Large intestine (tissue), 12 donors: ENCODE measurements at places on chromosomes 4 and X. TPM values are rescaled to one million over a fixed set of nuclear protein-coding genes. Genes with fewer than 3 reads are reported as not detected.

GRCh38 chrX:34656467-34656841 lies 631 bp downstream of the TMEM47 start:
- H3K27ac ChIP-seq: no peak overlapping the region
- H3K4me3 ChIP-seq: peak overlapping the region; percentile 35
- no peak for DNase-seq
- peaks cover 28% of the 10 kb centered on the region for H3K27me3 ChIP-seq

DNA sequence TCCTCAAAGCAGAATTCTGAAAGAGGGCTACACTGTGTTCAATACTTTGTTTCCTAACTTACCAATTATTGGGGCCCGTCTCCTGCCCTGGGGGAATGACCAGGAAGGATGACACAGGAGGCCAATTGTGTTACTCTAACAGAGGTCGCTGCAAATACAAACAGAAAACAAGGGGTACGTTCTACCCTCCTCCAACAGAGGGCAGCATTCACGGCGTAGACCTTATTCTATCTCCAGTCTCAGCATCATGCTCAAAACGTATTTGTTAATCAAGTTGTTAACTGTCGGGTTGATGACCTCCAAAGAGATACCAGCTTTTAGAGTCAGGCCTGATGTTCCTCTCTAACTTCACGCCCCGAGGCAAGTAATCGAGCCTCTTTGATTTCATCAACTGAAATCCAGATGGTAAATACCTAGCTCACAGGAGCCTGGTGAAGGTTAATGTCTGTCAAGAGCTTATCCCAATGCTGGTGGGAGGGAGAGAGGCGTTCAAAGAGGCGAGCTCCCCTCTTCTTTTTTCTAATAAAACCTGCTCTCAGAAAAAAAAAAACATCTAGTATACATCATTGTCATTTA lies 181.0 kb upstream of the KCNIP4 start:
- H3K27me3 ChIP-seq: no peaks in the 10 kb centered on the region
- H3K27ac ChIP-seq: no peak overlapping the region
- H3K4me3 ChIP-seq: no peak overlapping the region
- no peaks in the 10 kb centered on the region for H3K36me3 ChIP-seq
- DNase-seq: no peak
- no peaks in the 10 kb centered on the region for H3K4me1 ChIP-seq

- no peak overlapping the region for H3K4me3 ChIP-seq
- H3K27ac ChIP-seq: no peak overlapping the region
- H3K36me3 ChIP-seq: no peaks in the 10 kb centered on the region
- no peak for DNase-seq
Observed at GRCh38 chr4:95058991-95059390, 301.2 kb downstream of the BMPR1B start.

GRCh38 chr4:78774417-78774816 lies 1.7 kb upstream of the BMP2K start:
- H3K36me3 ChIP-seq: no peaks in the 10 kb centered on the region
- H3K4me3 ChIP-seq: no peak overlapping the region
- H3K27ac ChIP-seq: peak overlapping the region; percentile 100
- peaks cover 6% of the 10 kb centered on the region for H3K4me1 ChIP-seq

GRCh38 chrX:151704041-151704663 lies 8.9 kb downstream of the PRRG3 start:
- no peak overlapping the region for H3K27ac ChIP-seq
- no peaks in the 10 kb centered on the region for H3K27me3 ChIP-seq
- H3K4me1 ChIP-seq: no peaks in the 10 kb centered on the region
- no peaks in the 10 kb centered on the region for H3K36me3 ChIP-seq

GRCh38 chrX:151633157-151633556 lies 62.1 kb upstream of the PRRG3 start:
- no peak overlapping the region for H3K4me3 ChIP-seq
- no peaks in the 10 kb centered on the region for H3K4me1 ChIP-seq
- no peaks in the 10 kb centered on the region for H3K36me3 ChIP-seq

DNA sequence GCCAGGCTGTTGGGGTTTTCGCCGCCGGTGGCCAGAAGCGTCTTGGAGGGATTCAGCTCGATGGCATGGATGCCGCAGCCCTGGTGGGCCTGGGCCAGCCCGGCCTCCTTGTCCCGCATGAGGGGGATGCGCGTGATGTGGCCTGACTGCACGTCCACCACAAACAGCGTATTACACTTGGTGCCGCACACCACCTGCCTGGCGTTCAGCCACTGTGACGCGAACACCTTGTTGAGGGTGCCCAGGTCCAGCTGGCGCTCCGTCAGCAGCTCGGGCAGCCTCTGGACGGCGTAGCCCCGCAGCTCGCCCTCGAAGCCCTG lies 728 bp downstream of the DCAF12L2 start:
- peaks cover 4% of the 10 kb centered on the region for H3K27me3 ChIP-seq
- H3K4me3 ChIP-seq: no peak overlapping the region
- H3K27ac ChIP-seq: no peak overlapping the region

GRCh38 chr4:41358647-41359421 lies 102.1 kb downstream of the UCHL1 start:
- peaks cover 54% of the 10 kb centered on the region for H3K27me3 ChIP-seq
- H3K36me3 ChIP-seq: no peaks in the 10 kb centered on the region
- no peak for DNase-seq

DNA sequence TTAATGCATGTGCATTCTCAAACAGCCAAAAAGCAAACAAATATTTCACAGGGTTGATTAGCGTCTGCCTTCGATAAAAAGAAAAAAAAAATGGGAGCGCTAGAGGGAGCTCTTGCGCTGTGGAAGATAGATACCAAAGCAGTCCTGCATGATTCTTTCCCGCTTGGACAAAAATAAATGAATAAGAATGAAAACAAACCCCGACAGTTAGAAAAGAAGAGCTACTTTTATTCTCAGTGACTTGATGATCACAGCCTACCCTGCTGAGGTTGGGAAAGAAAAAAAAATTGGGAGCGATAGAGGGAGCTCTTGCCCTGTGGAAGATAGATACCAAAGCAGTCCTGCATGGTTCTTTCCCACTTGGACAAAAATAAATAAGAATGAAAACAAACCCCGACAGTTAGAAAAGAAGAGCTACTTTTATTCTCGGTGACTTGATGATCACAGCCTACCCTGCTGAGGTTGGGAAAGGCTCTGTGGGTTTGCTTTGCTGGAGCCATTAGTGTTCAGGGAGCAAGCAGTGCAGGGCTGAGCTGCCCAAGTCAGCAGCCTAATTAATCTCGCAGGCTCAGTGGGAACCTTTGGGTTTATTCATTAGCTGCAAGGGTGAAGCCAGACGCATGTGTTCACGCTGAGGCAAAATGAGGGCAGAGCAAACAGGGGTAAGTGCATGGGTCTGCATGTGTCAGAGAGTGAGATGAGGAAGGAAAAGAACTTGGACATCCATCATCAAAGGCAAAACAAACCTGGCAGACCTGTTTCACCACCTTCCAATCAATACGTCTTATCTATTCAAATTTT lies 249.3 kb upstream of the PRKX start:
- no peaks in the 10 kb centered on the region for H3K36me3 ChIP-seq
- H3K4me1 ChIP-seq: no peaks in the 10 kb centered on the region
- H3K4me3 ChIP-seq: no peak overlapping the region
- no peaks in the 10 kb centered on the region for H3K27me3 ChIP-seq
- peak; percentile 3 for DNase-seq

GRCh38 chrX:70552130-70552704 lies 107.6 kb downstream of the DLG3 start:
- H3K27ac ChIP-seq: no peak overlapping the region
- no peaks in the 10 kb centered on the region for H3K36me3 ChIP-seq
- H3K4me3 ChIP-seq: no peak overlapping the region
- H3K4me1 ChIP-seq: peaks cover 3% of the 10 kb centered on the region

DNA sequence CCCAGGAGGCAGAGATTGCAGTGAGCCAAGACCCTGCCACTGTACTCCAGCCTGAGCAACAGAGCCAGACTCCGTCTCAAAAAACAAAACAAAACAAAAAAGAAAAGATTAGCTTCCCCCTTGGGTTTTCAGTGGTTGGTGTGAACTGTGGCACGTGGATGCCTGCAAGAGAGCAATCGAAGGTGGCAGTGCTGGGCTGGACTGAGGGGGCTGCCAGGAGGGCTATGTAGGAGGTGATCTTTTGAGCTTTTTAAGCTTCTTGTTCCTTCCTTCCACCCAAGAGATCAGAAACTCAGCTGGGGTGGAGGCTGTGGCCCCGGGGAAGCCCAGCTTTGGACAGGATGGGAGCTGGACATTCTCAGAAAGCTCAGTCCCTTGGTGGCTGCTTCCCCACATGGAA lies 49.6 kb downstream of the PRPS1 start:
- H3K27me3 ChIP-seq: no peaks in the 10 kb centered on the region
- H3K4me3 ChIP-seq: no peak overlapping the region
- no peak for DNase-seq

DNA sequence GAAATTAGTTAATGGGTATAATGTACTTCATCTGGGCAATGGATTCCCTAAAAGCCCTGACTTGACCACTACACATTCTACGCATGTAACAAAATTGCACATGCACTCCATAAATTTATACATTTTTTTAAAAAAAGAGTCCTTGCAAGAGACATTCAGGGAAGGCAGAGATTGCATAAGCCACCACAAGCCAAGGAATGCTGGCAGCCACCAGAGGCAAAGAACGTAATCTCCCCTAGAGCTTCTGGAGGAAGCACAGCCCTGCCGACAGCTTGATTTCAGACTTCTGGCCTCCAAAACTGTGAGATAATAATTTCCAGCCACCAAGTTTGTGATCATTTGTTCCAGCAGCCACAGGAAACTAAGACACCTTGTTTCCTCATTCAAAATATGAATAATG lies 185.6 kb upstream of the GALNT7 start:
- DNase-seq: no peak
- no peaks in the 10 kb centered on the region for H3K27me3 ChIP-seq
- H3K27ac ChIP-seq: no peak overlapping the region
- H3K4me3 ChIP-seq: no peak overlapping the region
- no peaks in the 10 kb centered on the region for H3K36me3 ChIP-seq
- H3K4me1 ChIP-seq: no peaks in the 10 kb centered on the region

DNA sequence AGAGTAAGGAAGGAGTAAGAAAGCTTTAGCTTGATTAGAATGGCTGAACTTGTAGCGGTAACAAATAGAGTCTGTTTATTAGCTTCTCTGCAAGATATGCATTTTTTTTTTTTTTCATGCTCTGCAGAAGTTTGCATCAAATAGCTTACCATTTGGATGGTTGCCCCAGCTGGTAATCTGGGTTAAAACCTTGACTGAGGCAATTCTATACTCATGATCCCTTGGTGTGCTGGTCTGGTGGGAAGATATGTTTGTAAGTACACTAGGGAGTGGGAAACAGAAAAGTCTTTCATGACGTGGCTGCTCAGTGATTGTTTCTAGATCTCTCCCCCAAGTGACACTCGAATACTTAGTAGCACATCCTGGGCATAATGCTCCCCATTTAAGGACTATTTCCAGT lies 32.1 kb downstream of the SEPTIN11 start:
- H3K27me3 ChIP-seq: no peaks in the 10 kb centered on the region
- peaks cover 11% of the 10 kb centered on the region for H3K4me1 ChIP-seq
- no peaks in the 10 kb centered on the region for H3K36me3 ChIP-seq

DNA sequence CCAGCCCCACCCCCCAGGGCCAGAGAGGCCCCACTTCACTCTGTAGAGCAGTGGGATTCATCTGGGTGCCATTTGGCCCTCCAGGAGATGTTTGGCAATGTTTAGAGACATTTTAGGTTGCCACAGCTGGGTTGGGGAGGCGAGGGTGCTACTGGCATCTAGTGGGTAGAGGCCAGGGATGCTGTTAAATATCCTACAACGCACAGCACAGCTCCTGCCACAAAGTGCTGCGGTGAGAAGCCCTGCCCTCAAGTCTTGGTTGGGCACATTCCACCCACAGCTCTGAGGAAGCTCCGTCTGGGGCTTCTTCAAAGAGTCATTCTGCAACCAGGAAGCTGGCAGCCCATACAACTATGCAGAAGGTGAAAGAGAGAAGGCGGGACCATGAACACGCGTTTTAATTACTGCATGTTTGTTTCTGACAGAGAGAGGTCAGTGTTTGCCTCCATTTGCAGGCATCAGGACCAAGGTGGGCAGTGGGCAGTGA lies 48.1 kb upstream of the FAM9C start:
- H3K36me3 ChIP-seq: no peaks in the 10 kb centered on the region
- no peak for DNase-seq
- no peak overlapping the region for H3K4me3 ChIP-seq
- no peak overlapping the region for H3K27ac ChIP-seq
- H3K27me3 ChIP-seq: no peaks in the 10 kb centered on the region
- peaks cover 39% of the 10 kb centered on the region for H3K4me1 ChIP-seq

GRCh38 chr4:144350706-144351105 lies 210.2 kb upstream of the GYPA start:
- no peak for DNase-seq
- no peaks in the 10 kb centered on the region for H3K36me3 ChIP-seq
- no peaks in the 10 kb centered on the region for H3K27me3 ChIP-seq
- no peak overlapping the region for H3K27ac ChIP-seq

GRCh38 chrX:67714004-67714403 lies 170.2 kb downstream of the AR start:
- DNase-seq: no peak
- no peaks in the 10 kb centered on the region for H3K36me3 ChIP-seq
- H3K4me1 ChIP-seq: no peaks in the 10 kb centered on the region
- no peak overlapping the region for H3K4me3 ChIP-seq
- no peaks in the 10 kb centered on the region for H3K27me3 ChIP-seq

- H3K4me1 ChIP-seq: no peaks in the 10 kb centered on the region
- H3K36me3 ChIP-seq: no peaks in the 10 kb centered on the region
- no peak overlapping the region for H3K27ac ChIP-seq
Observed at GRCh38 chrX:152157042-152157441, 18.7 kb upstream of the MAGEA10 start.

Gene GPR50
- not detected for polyA plus RNA-seq

Gene PNMA6A
- 11.9 TPM for polyA plus RNA-seq

Gene ARHGAP4
- 33.2 TPM for polyA plus RNA-seq

Gene PHEX
- polyA plus RNA-seq: 0.55 TPM

Gene ARSJ
- 11.3 TPM for polyA plus RNA-seq
